ENCODE measurements at places on chromosomes 1 and 21. TPM values are rescaled to one million over a fixed set of nuclear protein-coding genes. Genes with fewer than 3 reads are reported as not detected.

DNA sequence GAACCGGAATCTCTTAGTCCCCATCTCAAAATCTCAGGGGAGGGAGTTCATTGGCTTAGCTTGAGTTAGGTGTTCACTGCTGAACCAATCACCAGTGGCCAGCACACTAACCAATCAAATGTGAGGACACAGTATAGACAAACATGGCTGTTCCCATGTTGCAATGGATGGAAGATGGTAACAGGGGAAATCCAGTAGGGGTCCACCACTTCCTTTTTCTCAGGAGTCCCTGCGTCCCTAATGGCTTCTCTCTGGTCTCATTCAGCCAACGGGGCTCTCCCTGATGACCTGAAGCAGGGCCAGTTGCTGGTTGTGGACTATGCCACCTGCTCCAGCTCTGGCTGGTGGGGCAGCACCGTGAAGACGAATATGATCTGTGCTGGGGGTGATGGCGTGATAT lies 9.7 kb downstream of the CELA2B start:
- DNase-seq, result no peak

GRCh38 chr1:59486615-59487014 lies 189.7 kb downstream of the FGGY start:
- no peak for DNase-seq

GRCh38 chr1:154765970-154766369 lies 104.1 kb downstream of the KCNN3 start:
- no peak for DNase-seq

The C1orf53 gene
- polyA plus RNA-seq, result 2.3 TPM

GRCh38 chr1:174786760-174787159 lies 213.0 kb upstream of the CACYBP start:
- no peak for DNase-seq

GRCh38 chr1:202135221-202135721 lies 9.3 kb downstream of the ARL8A start:
- no peak for DNase-seq

GRCh38 chr1:240194120-240194519 lies 102.4 kb downstream of the FMN2 start:
- no peak for DNase-seq

The DISP1 gene
- polyA plus RNA-seq, result 15.2 TPM

- no peak for DNase-seq
Observed at GRCh38 chr1:22323846-22324504, 127.7 kb upstream of the ZBTB40 start.

GRCh38 chr21:37415939-37416338 lies 49.4 kb downstream of the DYRK1A start:
- DNase-seq, result no peak

DNA sequence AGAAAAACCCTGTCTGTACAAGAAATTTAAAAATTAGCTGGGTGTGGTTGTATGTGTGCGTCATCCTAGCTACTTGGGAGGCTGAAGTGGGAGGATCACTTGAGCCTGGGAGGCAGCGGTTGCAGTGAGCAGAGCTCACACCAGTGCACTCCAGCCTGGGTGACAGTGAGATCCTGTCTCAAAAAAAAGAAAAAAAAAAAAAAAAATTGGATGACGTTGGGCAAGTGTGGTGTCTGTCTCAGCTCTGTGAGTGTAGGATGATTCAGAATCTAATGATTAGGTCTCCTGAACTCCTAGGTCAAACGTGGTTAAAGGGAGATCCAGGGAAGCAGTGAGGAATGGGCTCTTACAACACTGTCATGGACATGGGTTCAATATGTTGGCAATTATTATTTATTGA lies 435.9 kb downstream of the KIF26B start:
- DNase-seq, result no peak

DNA sequence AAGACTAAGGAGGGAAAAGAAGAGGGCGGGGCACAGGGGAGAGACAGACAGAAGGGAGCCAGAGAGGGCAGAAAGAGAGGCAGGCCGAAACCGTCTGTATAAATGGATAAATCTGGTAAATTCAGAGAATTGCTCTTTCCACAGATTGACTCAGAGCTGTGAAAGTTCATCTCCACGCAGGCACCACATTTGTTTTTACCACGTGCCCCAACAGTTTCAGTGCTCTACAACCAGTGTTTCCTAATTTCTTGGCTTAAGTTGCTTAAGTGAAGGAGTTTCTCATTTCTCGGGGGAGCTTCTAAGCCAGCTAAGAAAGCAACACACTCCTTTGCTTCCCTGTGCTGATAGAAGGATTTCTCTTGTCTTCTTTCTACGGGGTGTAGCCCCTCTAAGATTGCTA lies 87.1 kb downstream of the ENAH start:
- no peak for DNase-seq

- no peak for DNase-seq
Observed at GRCh38 chr21:34078915-34079314, 5.5 kb downstream of the MRPS6 start.

- DNase-seq, result no peak
Observed at GRCh38 chr1:110687250-110687649, 12.5 kb upstream of the KCNA3 start.

The CFHR2 gene
- polyA plus RNA-seq, result not detected

The LAX1 gene
- polyA plus RNA-seq, result 0.13 TPM

The OR2W3 gene
- polyA plus RNA-seq, result not detected

DNA sequence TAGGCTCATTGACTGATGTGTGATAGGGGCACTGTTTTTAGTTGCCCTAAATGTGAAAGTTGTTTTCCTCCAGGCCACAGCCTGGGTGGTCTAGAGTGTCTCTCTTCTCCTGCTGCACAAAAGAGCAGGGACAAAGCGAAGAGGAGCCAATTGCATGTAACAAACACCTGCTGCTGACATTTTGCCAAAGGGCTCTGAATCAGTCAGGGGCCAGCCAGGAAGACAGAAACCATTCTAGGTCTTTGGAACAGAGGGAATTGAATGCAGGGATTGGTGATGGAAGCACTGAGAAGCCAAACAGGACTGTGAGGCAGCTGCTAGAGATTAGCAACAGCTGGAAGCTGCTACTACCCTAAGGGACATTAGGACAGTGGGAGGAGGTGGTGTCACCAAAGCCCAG lies 185.3 kb upstream of the POU3F1 start:
- no peak for DNase-seq

The KCNJ6 gene
- 0.49 TPM for polyA plus RNA-seq

- DNase-seq, result no peak
Observed at GRCh38 chr1:66492424-66492823, 41.5 kb upstream of the SGIP1 start.

The ADARB1 gene
- polyA plus RNA-seq, result 16.9 TPM

- DNase-seq, result no peak
Observed at GRCh38 chr21:25280061-25280460, 327.2 kb downstream of the MRPL39 start.

DNA sequence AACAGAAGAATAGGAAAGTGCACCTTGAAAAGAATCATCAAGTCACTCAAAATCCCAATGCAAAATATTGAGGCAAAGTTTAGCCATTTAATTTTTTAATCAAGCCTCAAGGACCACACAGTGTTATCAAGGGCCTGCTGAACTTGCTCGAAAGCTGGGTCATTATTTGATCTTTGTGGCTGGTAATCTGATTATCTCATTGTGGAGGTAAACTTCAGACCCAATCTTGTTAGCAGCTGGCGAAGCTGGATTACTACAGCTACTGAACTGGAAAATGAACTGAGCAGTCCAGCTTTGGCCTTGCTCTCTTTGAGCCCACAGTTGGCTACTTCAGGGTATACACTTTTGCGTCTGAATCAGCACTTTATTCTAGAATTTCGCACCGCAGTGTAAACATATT lies 94.4 kb downstream of the BARHL2 start:
- no peak for DNase-seq

DNA sequence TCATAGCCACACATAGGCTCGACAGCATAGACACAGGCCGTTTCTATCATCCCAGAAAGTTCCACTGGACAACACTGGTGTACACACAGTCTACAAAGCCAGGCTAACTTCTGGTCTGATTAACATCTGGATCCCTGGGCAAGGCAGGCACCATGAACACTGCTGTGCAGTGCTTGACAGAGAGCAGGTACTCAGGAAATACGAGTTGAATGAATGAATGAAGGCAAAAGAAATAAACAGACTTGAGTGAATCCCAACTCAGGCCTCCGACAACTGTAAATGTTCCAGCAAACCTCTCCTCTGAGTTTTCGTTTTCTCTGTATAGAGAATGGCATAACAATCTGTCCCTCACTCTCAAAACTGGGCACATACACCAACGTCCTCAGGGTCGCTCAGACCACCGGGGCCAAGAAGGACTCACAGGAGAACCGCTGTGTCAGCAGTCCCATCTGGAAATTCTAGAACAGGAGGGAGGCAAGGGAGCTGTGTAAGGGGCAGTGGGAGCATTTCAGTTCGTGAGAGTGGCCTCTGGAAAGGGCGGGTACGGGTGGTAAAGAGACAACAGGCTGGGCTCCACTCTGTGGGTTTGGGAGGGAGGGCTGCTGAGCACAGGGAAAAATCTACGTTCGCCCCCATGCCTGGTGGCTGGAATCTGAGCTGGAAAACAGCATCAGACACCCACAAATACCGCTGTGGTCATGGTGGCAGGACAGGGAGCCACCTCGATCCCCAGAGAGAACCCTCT lies 15.1 kb upstream of the ECE1 start:
- no peak for DNase-seq

- DNase-seq, result no peak
Observed at GRCh38 chr21:42191696-42192595, 27.0 kb upstream of the ABCG1 start.

The GUCA2A gene
- not detected for polyA plus RNA-seq

GRCh38 chr1:182783068-182783467 lies 6.5 kb upstream of the NPL start:
- no peak for DNase-seq

GRCh38 chr1:171902527-171902926 lies 61.2 kb downstream of the DNM3 start:
- DNase-seq, result no peak

- DNase-seq, result no peak
Observed at GRCh38 chr1:70745199-70745598, 302.4 kb downstream of the PTGER3 start.

The FCER1G gene
- 13.1 TPM for polyA plus RNA-seq

The OR6K2 gene
- not detected for polyA plus RNA-seq

The C1orf87 gene
- 0.34 TPM for polyA plus RNA-seq

- DNase-seq, result no peak
Observed at GRCh38 chr1:43893006-43893405, 40.6 kb upstream of the ARTN start.

The HRNR gene
- 0.93 TPM for polyA plus RNA-seq

DNA sequence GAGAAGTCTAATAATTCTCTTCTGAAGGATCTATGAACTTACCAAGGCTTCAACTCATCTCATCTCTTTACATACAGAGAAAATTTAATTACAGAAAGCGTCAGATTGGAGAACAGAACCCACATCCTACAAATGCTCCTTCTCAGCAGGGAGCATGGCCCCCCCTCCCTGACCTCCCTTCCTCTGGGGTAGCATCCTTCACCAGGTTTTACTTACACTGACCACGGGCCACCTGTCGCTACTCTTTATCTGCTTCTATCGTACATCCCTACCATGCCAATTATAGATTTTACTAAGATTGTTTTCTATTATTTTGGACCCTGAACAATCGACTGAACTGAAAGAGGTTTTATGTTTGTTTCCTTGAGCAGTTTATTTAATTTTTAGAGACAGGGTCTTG lies 25.8 kb downstream of the RIPPLY3 start:
- no peak for DNase-seq

DNA sequence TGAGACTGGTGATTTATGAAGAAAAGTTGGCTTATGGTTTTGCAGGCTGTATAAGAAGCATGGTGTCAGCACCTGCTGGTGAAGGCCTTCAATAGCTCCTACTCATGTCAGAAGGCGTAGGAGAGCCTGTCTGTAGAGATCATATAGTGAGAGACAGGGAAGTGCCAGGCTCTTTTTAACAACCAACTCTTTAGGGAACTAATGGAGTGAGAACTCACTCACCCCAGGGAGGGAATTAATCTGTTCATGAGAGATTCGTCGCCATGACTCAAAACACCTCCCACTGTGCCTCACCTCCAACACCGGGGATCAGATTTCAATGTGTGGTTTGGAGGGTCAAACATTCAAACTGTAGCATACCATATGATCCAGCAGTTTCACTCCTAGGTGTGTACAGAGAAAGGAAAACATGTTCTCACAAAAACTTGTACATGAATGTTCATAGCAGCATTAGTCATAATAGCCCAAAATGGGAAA lies 72.6 kb downstream of the TTC3 start:
- DNase-seq, result no peak

DNA sequence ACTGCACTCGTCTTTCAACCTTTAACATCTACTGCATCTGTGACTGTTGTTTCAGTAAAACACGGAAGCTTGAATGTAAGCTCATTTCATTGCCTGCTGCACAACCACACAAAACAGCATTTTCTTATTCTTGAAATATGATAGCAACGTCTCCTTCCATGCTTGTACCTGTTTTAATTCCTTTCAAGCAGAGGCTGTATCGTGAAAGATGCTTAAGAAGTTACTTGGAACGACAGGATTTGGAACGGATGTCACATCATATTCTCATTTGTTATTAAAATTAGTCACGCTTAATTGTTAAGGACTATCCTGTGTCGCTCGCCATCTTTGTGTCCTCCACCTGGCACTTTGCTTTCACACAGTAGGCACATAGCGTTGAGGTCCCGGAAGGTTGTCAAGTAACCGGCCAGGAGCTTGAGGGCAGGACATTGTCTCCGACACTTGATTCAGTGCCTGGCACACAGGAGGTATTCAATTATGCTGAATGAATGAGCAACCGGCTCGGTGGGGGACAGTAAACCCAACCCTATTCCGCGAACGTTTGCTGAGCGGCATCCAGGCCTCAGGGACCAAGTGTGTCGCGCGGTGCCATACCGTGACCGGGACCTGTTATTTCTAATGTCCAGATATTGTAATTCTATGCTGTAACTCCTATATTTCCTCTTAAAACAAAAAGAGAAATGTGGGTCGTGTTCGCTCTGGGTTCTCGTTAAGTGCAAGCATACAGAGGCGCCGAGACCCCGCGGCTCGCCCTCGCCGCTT lies 499 bp upstream of the SH3GLB1 start:
- DNase-seq, result no peak

The PITHD1 gene
- 62.9 TPM for polyA plus RNA-seq

- no peak for DNase-seq
Observed at GRCh38 chr1:37958690-37959089, 11.8 kb upstream of the INPP5B start.

GRCh38 chr1:41108696-41109275 lies 87.3 kb upstream of the SLFNL1 start:
- DNase-seq, result no peak

The LCE1B gene
- not detected for polyA plus RNA-seq

DNA sequence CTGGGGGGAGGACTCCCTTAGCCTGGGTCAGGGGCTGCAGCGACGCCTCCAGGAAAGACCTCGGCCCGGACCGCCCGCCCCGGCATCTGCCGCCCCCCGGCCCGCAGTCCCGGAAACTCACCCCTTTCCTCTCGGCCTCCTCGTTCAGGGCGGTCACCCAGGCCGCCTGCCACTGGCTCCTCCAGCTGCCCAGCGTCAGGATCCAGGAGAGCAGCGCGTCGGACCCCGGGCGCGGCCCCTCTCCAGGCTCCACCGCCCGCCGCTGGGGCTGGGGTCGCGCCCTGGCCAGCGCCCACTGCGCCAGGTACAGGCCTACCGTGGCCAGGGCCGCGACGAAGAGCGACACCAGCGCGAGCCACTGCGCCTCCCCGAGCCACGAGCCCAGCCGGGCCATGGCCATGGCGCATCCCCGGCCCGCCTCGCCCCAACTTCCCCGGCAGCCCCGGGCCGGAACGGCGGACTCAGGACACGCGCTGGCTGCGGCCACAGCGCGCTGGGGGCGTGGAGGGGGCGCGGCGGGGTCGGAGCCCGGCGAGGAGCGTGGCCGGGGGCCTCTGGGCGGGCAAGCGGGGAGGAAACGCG lies 478 bp downstream of the C2CD2 start:
- no peak for DNase-seq

Data from left renal pelvis (tissue), 4 donors.